ENCODE measurements at places on chromosomes 5 and 9.
A peak's percentile ranks its signal among the peaks of the same experiment; 100 is the strongest.

GRCh38 chr9:116387934-116388698, 234.5 kb downstream of the PAPPA start:
- DNase-seq, result no peak

- DNase-seq, result no peak
Observed at GRCh38 chr5:113263545-113263944, 171.2 kb downstream of the TSSK1B start.

GRCh38 chr5:154374264-154374663, 71.5 kb upstream of the SAP30L start:
- no peak for DNase-seq

DNA sequence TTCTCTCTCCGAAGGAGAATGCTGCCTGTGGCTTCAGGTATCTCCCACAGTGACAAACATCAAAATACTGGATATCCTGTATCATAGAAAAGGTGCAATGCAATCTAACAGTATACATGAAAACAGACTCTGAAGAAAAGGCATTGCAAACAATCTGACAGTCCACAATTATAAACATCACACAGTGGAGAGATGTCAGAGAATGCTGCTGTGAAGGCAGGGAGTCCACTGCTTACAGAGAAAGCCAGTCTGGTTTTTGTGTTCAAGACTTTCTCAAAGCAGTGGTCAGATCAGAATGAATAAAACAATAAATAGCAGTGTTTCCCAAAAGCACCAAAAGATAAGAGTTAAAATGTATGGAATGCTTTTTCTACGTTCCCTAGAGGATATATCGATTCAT, 28.7 kb downstream of the TTC23L start:
- DNase-seq, result no peak

DNA sequence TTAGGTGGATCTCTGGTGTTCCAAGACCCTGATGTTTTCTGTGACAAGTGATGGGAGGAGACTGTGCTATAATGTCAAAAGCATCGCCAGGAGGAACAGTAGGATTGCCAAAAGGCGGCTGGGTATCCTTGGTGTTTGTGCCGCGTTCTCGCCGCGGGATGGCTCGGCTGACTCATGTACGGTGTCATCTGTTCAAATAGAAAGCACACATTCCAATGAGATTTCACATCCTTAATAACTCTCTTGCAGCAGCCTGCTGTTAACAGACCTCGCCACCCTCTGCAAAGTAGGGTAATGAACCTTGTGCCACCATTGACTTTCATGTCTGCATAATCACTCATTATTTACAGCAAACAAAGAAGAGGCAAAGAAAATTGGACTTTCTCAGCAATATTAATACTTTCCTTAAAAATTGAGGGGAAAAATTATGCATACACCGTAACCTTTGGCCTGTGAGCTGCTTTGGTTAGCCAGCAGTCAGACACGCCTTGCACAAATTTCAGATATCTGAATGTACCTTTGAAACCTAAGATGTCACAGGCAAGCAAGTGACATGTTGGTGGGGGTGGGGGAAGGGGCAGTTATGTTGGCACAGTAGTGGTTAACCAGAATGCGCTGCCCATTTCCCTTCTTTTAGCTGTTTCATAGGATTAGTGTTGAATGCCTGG, 289.4 kb downstream of the EFNA5 start:
- DNase-seq, result peak; percentile 65

GRCh38 chr5:80082731-80083100, 47.6 kb downstream of the THBS4 start:
- peak; percentile 78 for DNase-seq

DNA sequence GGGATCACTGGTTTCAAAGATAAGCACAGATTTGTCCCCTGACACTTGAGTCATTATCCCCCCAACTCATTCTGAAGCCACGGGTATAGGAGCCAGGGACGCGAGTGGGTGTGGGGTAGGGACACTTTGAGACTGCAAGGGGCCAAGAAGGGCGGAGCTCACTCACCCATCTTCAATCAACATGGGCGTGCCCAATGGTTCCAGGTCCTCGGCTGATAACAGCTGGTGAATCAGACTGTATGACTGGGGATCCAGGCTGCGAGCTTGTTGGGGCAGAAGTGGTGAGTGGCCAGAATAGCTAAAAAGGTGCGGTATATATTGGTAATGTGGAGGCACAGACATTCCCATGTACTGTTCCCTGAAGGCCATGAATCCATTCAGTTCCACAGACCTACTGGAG, 30.7 kb upstream of the NR5A1 start:
- no peak for DNase-seq

- peak; percentile 70 for DNase-seq
Observed at GRCh38 chr5:51383131-51384121, at the start of gene ISL1. TSS of gene ISL1 (plus strand) at chr5:51383448. CDS start at chr5:51383672, 224 bp downstream.

DNA sequence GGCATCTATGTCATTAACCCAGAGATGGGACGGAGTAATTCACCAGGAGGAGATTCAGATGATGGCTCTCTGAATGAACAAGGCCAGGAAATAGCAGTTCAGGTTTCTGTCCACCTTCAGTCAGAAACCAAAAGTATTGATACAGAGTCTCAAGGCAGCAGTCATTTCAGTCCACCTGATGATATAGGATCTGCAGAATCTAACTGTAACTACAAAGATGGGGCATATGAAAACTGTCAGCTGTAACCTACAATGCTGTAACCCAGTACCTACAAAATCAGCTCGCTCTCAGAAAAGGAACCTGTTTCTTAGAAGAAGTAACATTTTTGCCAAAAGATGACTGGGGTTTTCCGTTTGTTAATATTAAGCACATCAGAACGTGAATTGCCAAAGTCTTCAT, 14.7 kb downstream of the MFAP3 start:
- DNase-seq, result no peak

GRCh38 chr5:118461436-118461835, 526.9 kb downstream of the DTWD2 start:
- no peak for DNase-seq

GRCh38 chr5:124957063-124957462, 210.6 kb upstream of the ZNF608 start:
- no peak for DNase-seq

GRCh38 chr5:69261034-69261433, 26.3 kb downstream of the CDK7 start:
- no peak for DNase-seq

DNA sequence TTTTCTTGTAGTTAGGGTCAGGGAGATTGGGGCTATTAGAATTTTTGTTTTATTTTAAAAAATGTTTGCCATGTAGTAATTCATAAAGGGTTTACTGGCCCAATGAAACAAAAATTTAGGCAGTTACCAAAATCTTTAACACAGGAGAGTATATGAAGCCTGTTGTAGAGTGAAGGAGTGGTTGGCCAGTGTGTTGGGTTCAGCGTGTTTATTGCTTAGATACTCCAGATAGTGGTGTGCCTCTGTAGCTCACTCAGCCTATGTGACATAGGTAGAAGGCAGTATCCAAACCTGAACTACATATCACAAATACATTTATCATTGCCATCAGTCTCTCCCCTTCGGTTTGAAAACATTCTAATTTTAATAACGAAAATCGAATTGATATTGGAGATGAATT, 1.2 kb downstream of the TEK start:
- no peak for DNase-seq
